ENCODE measurements at places on chromosomes 4 and X.
A peak's percentile ranks its signal among the peaks of the same experiment; 100 is the strongest.

- DNase-seq: no peak
These were observed 185.3 kb upstream of the SPOCK3 start for GRCh38 chr4:167419468-167420140.

DNA sequence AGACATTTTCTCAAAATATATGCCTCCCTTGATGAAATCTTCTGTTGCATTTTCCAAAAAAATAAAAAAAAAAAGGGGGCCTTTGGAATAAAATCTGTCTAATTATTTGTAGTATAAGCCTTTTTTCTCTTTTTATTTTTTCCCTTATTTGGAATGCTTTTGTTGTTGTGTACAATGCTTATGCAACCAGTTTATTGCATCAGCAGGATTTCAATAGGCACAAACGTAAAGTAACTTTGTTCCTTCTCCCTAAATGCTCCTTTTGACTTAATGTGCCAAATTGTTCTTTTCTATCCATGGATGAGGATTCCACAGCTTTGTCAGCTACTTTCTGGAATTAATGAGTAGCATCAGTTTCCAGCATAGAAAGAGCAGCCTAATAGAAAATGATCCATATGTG lies 59.6 kb upstream of the HPGD start:
- DNase-seq: no peak

GRCh38 chr4:123824524-123824923 lies 427.9 kb downstream of the SPRY1 start:
- DNase-seq: no peak

GRCh38 chr4:105002278-105002677 lies 144.4 kb upstream of the TET2 start:
- no peak for DNase-seq

DNA sequence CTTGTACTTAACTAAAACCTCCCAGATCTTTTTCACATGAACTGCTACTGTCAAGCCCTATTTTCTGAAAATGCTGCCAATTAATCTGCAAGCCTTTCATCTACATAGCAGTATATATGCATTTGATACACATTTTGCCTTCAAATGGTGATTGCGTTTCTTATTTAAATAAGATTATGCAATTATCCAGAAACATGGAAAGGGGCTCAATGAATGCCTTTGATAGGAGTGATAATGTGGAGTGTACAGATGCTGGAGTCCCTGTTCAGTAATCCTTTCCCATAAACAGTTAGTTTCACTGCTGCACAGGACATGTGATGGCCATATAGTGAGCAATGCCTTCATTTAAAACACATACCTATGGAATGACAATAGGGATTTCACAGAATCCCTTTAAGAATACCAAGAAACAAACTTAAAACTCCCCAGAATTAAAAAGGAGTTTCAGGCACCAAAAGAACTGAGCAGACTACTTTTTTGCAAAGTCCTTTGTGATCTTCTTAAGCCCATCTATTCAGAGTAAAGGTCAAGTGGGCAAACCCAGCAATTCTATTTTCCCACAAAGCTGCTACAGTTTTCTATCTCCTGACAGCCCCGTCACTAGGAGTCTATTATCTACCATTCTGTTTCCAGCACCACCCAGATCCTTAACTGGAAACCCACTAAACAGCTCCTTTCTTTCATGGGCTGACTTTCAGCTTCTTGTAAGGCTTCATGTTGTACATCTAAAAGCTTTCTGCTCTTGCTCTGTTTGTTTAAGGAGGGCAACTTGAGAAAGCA lies 120.3 kb downstream of the UNC5C start:
- no peak for DNase-seq

GRCh38 chr4:118739022-118739713 lies 54.0 kb downstream of the METTL14 start:
- no peak for DNase-seq

DNA sequence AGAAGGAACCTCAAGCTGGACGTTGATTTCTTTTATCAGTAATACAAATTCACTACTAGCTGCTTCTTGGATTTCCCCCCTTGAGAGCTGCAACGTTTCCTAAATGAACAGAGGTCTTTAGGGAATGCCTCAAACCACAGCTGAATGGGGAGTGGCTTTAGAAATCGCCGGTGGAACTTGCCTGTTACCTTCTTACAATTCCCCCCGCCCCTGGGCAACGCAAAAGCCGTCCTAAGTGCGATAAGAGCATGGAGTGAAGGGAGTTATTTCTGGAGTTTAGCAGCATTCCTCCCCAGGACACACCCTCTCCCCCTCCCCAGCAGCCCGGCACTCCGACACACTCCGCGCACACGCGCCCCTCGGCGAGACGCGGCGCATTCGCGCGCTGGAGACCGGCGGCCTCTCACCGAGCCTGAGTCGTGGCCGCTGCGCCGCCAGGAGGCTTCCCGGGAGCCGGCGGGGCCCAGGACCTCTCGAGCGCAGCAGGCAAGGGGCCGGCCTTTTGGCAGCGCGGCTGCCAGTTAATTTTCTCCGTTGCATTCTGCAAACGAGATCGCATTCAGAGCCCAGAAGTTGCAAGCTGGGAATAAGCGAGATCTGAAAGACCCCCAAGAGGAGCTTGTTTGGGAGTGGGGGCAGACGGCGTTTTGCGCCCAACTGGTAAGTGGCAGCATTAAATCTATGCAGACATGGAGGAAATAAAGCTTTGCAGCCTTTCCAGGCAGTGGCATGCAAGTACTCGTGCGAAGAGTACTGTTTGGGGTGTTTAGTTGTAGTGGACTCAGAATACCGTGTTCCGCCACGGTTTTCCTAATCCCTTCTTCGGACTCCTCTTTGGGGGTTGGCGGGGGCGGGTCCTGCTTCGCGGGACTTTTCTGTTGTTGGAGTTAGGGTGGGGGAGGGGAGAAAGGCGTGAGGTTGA lies 134.7 kb downstream of the PALLD start:
- DNase-seq: peak; percentile 7

DNA sequence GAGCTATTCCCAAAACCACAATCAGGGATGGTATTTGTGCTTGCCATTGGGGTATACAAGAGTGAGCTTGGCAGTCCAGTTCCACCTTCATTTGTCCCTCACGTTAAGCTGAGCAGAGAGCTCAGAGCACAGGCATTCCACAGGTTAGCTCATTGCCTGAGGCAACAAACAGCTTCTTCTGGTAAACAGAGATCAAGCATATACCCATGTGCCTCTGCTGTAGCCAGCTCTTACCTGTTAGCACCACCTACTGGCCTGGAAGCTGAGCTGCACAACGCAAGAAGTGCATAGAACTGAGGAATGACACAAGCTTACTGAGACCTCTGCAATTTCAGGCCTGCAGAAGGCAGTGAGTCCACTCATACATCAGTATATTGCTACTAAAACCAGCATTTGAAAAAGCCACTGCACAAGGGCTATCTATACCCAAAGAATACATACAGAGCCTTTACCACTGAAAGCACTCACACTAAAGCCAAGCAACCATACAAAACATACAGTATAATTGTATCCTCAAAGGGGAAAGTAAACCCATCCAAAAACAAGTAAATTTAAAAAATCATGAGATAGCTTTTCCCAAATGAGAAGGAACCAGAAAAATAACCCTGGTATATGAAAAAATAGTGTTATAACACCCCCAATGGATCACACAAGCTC lies 258.3 kb upstream of the GABRA2 start:
- no peak for DNase-seq

DNA sequence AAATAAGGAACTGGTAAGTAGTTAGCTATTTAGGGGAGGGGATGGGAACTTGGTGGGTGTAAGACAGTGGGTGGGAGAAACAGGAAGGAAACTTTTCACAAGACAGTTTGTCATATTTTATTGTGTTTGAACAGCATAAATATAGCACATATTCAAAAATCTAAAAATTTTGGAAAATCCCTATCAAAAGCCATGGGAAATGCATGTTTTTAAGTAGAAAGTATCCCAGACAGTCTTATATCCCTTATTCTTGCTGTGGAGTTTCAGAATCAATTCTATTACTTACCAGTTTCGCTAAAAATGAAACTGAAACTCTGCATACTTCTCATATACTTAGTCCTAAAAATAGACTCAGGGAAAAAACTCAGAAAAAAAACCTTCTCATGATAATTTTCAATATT lies 22.3 kb upstream of the RASGEF1B start:
- no peak for DNase-seq

GRCh38 chrX:16120431-16120830 lies 2.9 kb upstream of the GRPR start:
- DNase-seq: no peak

DNA sequence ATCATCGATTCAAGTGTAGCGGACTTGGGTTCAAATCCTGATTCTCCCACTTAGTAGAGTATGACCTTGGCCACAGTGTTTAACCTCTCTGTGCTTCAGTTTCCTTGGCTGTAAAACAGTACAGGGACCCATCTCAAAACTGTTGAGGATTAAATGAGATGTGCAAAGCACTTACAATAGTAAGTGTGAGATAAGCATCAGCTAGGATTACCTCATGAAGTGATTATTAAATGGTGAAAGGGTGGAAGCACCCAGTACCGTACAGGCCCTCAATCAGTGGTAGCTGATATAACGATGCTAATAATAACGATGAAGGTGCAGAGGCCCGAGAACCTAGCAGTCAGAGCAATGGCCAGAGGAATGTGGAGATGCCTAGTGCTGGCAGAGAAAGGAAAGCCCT lies 45.1 kb downstream of the PRPS1 start:
- no peak for DNase-seq

DNA sequence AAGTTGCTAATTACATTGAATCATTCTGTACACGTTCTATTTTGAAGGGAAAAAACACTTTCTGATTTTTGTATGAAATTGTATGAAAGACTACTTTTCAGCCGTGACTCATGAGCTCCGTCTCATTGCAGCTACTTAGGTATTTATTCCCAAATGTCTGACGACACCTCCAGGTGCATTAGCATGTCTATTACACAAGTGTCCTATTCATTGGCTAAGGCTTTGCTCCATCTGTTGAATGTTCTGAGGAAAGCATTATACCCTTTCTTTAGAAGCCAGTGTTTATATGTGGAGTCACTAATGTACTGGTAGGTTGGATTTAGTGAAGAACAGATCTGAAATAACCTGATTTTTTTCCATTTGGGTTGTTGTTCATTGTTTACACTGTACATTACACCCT lies 51.8 kb downstream of the MAP7D3 start:
- DNase-seq: no peak

GRCh38 chr4:133385161-133385954 lies 236.3 kb downstream of the PCDH10 start:
- no peak for DNase-seq

GRCh38 chr4:114136069-114136468 lies 156.6 kb upstream of the ARSJ start:
- no peak for DNase-seq

DNA sequence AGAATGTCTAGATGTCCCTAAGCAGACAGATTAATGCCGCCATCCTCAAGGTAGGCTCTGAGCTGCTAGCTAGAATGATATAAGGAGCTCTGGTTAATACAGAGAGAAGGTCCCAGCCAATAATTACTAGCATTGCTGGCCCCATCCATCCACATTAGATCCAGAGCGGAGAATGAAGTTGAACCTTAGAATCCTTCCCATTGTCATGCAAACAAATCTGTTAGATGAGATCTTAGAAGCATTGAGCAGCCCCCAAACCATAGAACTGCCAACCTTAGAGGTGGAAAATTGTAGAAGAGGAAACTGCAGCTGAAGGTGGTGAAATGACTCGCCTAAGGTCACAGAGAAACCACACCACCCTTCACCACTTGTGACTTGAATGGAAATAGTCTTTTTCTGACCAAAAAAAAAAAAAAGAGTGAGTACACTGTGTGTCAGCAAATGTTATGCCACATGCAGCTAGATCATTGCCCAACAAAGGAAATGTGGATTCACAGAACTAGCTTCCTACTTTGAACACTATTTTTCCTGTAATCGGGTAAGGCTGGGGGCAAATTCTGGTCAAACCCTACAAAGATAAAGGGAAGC lies 162.1 kb downstream of the SMIM20 start:
- no peak for DNase-seq

- no peak for DNase-seq
These were observed 60.4 kb downstream of the NPY2R start for GRCh38 chr4:155268821-155269220.

- no peak for DNase-seq
These were observed 15.5 kb upstream of the FAAH2 start for GRCh38 chrX:57270980-57271379.

DNA sequence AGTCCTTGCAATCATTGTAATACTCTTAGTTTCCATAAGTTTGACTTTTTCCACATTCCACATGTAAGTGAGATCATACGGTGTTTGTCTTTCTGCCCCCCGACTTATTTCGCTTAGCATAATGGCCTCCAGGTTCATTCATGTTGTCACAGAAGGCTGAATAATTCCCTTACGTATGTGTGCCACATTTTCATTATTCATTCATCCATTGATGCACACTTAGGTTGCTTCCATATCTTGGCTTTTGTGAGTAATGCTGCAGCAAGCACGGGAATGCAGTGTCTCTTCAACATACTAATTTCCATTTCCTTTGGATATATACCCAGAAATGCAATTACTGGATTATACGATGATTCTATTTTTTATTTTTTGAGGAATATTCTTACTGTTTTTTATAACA lies 22.0 kb upstream of the VEGFC start:
- DNase-seq: no peak

- DNase-seq: peak; percentile 43
These were observed 32.3 kb downstream of the NOP14 start for GRCh38 chr4:2930758-2931511.

DNA sequence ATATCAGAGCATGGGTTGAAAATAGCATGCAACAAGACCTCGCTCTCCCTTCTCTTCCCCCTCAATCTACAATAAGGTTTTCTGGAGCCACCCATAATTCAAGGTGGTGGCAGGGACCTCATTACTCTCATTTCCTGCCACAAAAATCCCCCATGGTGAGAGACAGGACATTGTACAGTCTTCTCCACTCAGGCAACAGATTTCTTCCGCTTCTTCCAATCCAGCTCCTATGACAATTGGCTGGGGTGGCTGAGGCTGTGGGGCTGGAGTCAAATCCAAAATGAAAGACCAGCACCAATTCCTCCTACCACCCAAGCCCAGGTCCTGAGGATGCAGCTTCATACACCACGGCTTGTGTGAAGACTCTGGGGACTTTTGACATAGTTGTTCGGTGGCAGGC lies 40.3 kb upstream of the NKRF start:
- no peak for DNase-seq

- no peak for DNase-seq
These were observed 15.1 kb upstream of the NKX3-2 start for GRCh38 chr4:13559413-13559812.

DNA sequence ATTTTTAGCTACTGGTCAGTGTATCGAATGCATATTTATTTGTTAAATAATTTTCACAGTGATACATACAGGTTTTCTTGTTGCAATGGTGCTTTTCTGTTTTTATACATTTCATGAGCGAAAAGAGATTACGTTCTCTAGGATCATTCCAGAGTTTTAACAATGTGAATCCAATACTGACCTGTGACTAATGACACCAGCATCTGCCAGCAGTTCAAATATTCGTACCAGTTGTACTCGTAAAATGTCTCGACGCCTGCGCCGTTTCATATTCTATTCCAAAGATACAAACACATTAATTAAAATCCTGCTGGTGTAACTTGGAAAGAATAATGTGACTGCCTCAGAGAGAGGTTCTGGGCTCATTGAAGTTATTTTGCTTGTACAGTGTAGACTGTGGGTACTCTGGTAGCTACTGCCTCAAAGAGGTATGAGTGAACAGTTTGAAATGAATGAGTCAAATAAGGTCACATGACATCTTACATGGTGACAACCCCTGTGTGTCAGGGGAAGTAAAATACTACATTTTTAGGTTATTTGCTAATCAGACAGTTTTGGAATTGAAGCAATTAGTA lies 80.7 kb downstream of the ZAR1 start:
- DNase-seq: no peak
